GM23248 (cell line): ENCODE measurements at places on chromosomes 5 and 9.

GRCh38 chr5:108581026-108581425, 166.7 kb upstream of the FER start:
- H3K4me3 ChIP-seq = no peak overlapping the region
- no peak overlapping the region for H3K27ac ChIP-seq
- no peaks in the 10 kb centered on the region for H3K36me3 ChIP-seq
- no peak for DNase-seq
- no peaks in the 10 kb centered on the region for H3K4me1 ChIP-seq
- no peaks in the 10 kb centered on the region for H3K27me3 ChIP-seq

DNA sequence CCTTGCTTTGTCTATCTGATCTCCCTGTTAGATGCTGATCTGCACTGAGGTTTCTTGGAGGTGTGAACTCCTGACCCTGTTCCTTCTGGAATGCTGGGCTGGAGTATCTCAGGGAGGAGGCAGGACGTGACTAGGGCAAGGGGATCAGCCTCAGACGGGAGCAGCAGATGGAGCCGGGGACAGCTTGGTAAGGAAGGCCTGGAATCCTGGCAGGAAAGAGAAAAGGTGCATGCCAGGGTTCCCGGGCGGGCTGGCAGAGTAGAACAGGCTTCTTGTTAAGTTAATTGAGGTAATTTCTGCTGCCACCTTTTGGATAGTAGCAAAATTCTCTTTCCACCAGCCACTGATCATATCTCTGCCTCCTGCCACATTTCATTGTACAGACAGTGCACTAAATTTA, 180.9 kb downstream of the ZNF462 start:
- peaks cover 16% of the 10 kb centered on the region; the same call in 1 of the 2 replicates for H3K27me3 ChIP-seq
- no peaks in the 10 kb centered on the region; the same call in 1 of the 2 replicates for H3K4me1 ChIP-seq
- no peak overlapping the region for H3K27ac ChIP-seq
- DNase-seq = no peak
- no peak overlapping the region for H3K4me3 ChIP-seq

- no peaks in the 10 kb centered on the region for H3K36me3 ChIP-seq
- no peaks in the 10 kb centered on the region for H3K27me3 ChIP-seq
- H3K4me3 ChIP-seq = no peak overlapping the region
- no peaks in the 10 kb centered on the region for H3K4me1 ChIP-seq
These were observed 17.9 kb upstream of the RPS23 start for GRCh38 chr5:82295959-82296531.

DNA sequence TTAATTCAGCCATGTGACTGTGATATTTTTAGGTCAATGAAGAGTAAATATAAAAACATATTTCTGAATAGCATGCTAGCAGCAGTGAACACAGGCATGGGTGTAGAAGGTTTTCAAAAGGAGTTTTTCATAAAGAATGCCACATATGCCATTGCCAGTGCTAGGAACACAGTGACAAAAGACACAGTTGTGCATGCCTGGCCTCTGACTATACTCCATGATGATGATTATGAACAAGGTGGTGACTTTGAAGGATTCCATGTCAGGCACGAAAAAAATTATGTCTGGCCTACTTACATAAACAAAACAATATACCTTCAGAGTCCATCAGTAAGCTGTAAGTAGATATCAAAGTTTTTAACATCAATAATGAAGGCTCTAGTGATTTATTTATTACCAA, 438.7 kb downstream of the TLE1 start:
- H3K36me3 ChIP-seq = no peaks in the 10 kb centered on the region
- H3K4me3 ChIP-seq = no peak overlapping the region
- H3K4me1 ChIP-seq = no peaks in the 10 kb centered on the region
- H3K27ac ChIP-seq = no peak overlapping the region
- H3K27me3 ChIP-seq = no peaks in the 10 kb centered on the region

GRCh38 chr5:163357636-163358035, 79.8 kb upstream of the CCNG1 start:
- H3K27ac ChIP-seq = no peak overlapping the region
- no peaks in the 10 kb centered on the region; the same call in 1 of the 2 replicates for H3K27me3 ChIP-seq
- H3K4me1 ChIP-seq = no peaks in the 10 kb centered on the region
- H3K36me3 ChIP-seq = no peaks in the 10 kb centered on the region
- DNase-seq = no peak

DNA sequence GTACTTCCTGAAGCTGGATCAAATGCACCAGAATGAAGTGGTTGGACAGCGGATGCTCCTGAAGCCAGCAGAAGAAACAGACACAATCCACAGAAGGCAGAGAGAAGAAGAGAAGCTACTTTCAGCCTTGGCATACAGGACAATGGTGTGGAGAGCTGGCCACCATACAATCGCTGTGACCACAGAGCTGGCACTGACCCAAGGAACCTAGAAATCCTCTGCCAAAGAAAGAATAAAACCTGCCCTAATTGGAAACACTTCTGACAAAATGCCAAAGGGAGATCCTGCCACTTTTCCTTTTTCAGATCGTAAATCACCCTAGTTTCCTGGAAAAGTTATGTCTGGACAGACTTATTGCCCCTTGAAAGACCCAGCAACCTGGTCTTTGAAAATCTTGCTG, 77.8 kb downstream of the BAAT start:
- no peaks in the 10 kb centered on the region for H3K4me1 ChIP-seq
- DNase-seq = no peak
- no peak overlapping the region for H3K27ac ChIP-seq
- H3K36me3 ChIP-seq = no peaks in the 10 kb centered on the region
- H3K27me3 ChIP-seq = peaks cover 49% of the 10 kb centered on the region

- no peaks in the 10 kb centered on the region for H3K4me1 ChIP-seq
- no peak overlapping the region for H3K4me3 ChIP-seq
- peaks cover 33% of the 10 kb centered on the region for H3K27me3 ChIP-seq
- no peak for DNase-seq
- no peaks in the 10 kb centered on the region for H3K36me3 ChIP-seq
These were observed 3.3 kb upstream of the SLC6A3 start for GRCh38 chr5:1448511-1449011.

DNA sequence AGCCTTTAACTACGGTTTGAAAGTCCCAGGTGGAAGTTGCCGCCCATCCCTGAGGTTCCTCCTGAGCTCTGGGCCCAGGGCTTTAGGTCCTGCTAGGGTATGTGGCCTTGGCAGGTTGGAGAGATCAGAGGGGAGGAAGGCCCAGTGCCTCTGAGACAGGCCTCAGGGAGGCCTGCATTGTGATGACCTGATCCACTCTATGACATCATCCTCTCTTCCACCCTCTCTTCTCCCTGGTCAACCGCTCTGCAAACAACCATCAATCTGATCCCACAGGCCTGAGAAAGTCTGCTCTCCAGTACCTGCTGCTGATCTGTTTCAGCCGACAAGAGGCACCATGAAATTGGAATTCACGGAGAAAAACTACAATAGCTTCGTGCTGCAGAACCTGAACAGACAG, at the start of gene CCIN:
TSS of gene CCIN (plus strand) at position 223 of the 400 bp plus-strand sequence. CDS start at position 338, 115 bp downstream.
- no peak within 1 kb of the TSS for H3K4me3 ChIP-seq
- no peak within 1 kb of the TSS for H3K27ac ChIP-seq
- H3K4me1 ChIP-seq = peaks cover 13% of the 10 kb centered on the region; the same call in 1 of the 2 replicates
- H3K36me3 ChIP-seq = no peaks in the 10 kb centered on the region
- H3K27me3 ChIP-seq = no peaks in the 10 kb centered on the region

DNA sequence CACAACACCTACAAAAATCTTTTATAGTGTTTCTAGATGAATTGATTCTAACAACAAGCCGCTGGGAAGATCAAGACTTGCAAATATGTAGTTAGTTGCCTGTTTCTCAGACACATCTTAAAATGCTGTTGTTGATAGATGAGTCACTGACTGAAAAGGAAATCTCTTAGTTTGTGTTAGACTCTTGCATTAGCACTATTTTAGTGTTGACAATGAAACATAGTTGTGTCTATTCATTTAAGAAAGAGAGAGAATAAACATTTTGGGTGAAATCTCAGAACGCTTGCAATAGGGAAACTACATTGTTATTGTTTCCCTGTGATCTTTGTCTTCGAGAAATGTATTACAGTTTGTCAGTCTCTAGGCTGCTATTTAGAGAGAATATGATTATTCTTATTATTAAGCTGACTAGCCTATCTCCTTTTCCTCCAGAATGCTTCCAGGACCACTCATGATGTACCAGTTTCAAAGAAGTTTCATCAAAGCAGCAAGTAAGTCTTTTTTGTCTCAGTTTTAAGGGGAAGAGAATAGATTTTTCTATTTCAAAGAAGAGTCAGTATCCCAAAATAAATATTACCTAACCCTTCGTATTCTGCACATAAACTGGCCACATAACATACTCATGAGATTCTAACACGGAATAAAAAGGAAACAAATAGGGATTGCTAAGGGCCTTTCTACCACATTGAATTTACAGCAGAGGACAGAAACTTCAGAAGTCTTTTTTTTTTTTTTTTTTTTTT, 285.6 kb downstream of the ARHGAP26 start:
- H3K4me1 ChIP-seq = peaks cover 63% of the 10 kb centered on the region
- DNase-seq = peak; percentile 62
- no peaks in the 10 kb centered on the region for H3K36me3 ChIP-seq
- H3K4me3 ChIP-seq = no peak overlapping the region
- peak overlapping the region; percentile 10 for H3K27ac ChIP-seq
- no peaks in the 10 kb centered on the region for H3K27me3 ChIP-seq

DNA sequence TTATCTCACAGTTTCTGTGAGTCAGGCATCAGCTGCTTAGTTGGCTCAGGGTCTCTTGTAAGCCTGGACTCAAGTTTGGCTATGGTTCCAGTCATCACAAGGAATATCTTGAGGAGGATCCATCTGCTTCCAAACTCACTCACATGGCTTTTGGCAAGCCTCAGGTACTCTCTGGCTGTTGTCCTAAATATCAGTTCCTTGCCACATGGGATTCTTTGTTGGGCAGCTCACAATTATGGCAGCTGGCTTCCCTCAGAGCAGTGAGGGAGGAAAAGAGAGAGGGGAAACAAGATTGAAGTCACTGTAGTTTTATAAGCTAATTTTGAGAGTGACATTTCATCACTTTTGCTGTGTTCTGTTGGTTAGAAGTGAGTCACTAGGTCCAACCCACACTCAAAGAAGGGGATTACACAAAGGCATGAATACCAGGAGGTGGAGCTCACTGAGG, 144.5 kb downstream of the GCNT1 start:
- no peak overlapping the region for H3K4me3 ChIP-seq
- no peaks in the 10 kb centered on the region for H3K27me3 ChIP-seq

DNA sequence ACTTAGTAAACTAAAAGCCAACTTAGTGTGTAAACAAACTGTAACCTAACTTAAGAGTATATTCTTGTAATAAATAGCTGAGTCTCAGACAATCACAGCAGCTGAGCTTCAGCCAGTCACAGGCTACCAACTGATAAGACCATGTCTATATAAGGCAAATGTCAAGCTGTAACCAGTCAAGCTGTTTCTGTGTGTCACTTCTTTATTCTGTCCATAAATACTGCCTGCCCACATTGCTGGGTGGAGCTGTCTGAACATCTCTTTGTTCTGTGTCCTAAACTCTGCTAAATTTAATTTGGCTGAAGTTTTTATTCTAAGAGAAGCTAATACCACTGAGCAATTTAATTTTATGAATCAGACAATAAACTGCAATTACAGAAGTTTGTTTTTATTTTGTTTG, 412.1 kb upstream of the CDH10 start:
- H3K36me3 ChIP-seq = no peaks in the 10 kb centered on the region
- DNase-seq = no peak
- no peaks in the 10 kb centered on the region for H3K4me1 ChIP-seq
- H3K4me3 ChIP-seq = no peak overlapping the region
- H3K27ac ChIP-seq = no peak overlapping the region

- peak overlapping the region; percentile 84 for H3K27ac ChIP-seq
- peak; percentile 87 for DNase-seq
- H3K36me3 ChIP-seq = peaks cover 6% of the 10 kb centered on the region
- H3K4me3 ChIP-seq = peak overlapping the region; percentile 32
- no peaks in the 10 kb centered on the region for H3K27me3 ChIP-seq
These were observed 30.4 kb upstream of the LTC4S start for GRCh38 chr5:179763215-179763945.

GRCh38 chr5:122835681-122836080, 9.7 kb upstream of the SNX24 start:
- no peaks in the 10 kb centered on the region for H3K36me3 ChIP-seq
- no peaks in the 10 kb centered on the region for H3K27me3 ChIP-seq
- no peak overlapping the region for H3K27ac ChIP-seq
- no peak overlapping the region for H3K4me3 ChIP-seq

DNA sequence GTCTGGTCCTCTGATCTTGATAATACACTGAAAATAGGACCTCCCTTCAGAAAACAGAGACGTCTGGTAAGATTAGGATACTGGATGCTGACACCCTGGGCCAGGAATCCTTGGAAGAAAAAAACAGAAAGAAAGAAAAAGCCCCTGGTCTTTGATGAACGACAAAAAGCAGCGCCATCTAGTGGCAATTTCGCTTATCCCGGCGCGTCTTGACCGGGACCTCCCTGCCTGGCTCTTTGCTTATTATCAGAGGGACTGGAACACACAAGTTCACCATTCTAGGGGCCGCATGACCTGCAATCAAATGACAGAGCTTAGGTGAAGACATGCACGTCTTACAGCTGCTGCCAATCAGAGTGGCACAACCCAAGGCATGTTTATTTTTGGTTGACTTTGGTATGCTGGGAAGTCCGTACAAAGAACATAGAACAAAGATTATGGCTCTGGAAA, 114.9 kb upstream of the NFIB start:
- no peak overlapping the region for H3K27ac ChIP-seq
- H3K36me3 ChIP-seq = no peaks in the 10 kb centered on the region
- H3K27me3 ChIP-seq = peaks cover 71% of the 10 kb centered on the region
- peak; percentile 77 for DNase-seq
- no peak overlapping the region for H3K4me3 ChIP-seq

- H3K27me3 ChIP-seq = no peaks in the 10 kb centered on the region
- H3K36me3 ChIP-seq = no peaks in the 10 kb centered on the region
- H3K27ac ChIP-seq = no peak overlapping the region
- H3K4me3 ChIP-seq = no peak overlapping the region
- no peak for DNase-seq
- peaks cover 10% of the 10 kb centered on the region for H3K4me1 ChIP-seq
These were observed 142.9 kb downstream of the NR2F1-AS1 start for GRCh38 chr5:93438124-93438523.

DNA sequence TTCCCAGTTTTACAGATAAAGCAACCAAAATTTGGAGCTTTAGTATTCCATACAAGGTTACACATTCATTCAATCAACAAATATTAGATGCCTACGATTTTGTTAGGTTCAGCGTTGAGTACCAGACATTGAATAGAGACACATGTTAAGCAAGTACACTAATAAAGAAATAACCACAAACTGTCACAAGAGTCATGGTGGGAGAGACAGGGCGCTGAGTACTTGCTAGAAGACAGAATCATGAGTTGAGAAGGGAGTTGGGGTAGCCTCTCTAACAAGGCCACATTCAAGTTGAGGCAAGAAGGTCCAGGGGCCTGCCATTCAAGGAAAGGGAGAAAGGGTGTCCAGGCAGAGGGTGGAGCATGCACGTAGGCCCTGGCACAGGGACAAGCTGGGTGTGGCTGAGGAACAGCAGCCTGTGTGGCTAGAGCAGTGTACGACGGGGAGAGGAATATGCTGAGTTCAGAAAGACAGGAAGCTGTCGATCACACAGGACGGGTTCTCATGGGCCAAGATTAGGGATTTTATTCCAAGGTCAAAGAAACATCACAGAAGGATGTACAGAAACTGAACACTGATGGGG, 17.0 kb downstream of the CDK5RAP2 start:
- no peaks in the 10 kb centered on the region for H3K4me1 ChIP-seq
- peaks cover 21% of the 10 kb centered on the region; the same call in 1 of the 2 replicates for H3K36me3 ChIP-seq
- no peaks in the 10 kb centered on the region for H3K27me3 ChIP-seq
- no peak overlapping the region for H3K4me3 ChIP-seq

- no peaks in the 10 kb centered on the region; the same call in 1 of the 2 replicates for H3K27me3 ChIP-seq
- H3K36me3 ChIP-seq = no peaks in the 10 kb centered on the region
- DNase-seq = peak; percentile 28
- no peaks in the 10 kb centered on the region for H3K4me1 ChIP-seq
- no peak overlapping the region for H3K4me3 ChIP-seq
These were observed 48.0 kb upstream of the DMRT3 start for GRCh38 chr9:928363-929042.
